ENCODE measurements at places on chromosomes 1 and 21.

DNA sequence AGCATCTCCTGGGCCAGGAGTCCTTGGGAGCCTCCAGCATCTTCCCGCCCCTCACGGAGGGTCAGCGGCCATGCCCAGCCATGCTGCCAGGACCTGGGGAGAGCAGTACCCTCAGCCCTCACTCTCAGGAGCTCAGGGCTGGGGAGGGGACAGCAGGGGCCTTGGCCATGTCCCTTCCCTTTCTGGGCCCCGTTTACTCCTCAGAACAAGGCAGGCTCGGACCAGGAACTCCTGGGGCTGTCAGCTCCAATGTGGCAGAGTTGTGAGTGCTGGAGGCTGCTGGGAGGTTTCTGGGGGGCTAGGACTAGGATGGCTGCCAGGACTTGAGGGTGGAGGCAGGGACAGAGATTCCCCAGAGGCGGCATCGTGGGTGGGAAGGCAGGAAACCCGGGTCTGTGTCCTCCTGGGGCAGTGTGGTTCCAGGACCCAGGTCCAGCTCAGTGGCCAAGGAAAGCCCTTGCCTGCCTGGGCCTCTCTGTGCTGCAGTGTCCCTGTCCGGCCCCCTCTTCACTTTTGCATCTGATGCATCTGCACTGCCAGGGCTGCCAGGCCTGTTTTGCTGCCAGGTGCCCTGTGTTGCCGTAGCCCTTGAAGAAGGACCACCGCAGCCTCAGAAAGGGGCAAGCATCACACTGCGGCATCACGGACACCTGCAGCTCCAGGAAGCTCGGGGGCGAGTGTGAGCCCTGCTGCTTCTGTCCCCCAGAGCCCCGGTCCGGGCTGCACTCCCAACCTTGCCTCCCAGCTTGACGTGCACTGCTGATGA is 223.9 kb downstream of the CAMTA1 start:
- no peak for DNase-seq

DNA sequence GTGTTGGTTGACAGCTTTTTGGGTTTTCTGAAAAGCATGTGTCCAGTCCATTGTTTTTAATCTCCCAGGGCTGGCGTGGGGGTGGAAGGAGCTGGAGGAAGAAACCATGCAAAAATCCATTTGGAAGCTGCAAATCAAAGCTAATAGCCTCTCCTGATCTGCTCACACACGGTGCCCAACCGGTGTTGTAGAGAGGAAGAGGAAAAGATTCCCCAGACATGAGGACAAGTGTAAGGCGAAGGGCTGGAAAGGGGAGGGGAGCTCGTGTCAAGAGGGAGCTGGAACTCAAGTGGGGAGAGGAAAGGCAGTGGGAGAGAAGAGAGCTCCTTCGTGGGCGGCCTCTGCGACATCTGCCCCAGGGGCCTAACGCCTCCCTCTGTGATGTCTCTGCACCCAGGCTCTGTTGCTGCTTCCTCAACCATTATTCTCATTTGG is 112.3 kb upstream of the IRF2BP2 start:
- DNase-seq, result no peak

DNA sequence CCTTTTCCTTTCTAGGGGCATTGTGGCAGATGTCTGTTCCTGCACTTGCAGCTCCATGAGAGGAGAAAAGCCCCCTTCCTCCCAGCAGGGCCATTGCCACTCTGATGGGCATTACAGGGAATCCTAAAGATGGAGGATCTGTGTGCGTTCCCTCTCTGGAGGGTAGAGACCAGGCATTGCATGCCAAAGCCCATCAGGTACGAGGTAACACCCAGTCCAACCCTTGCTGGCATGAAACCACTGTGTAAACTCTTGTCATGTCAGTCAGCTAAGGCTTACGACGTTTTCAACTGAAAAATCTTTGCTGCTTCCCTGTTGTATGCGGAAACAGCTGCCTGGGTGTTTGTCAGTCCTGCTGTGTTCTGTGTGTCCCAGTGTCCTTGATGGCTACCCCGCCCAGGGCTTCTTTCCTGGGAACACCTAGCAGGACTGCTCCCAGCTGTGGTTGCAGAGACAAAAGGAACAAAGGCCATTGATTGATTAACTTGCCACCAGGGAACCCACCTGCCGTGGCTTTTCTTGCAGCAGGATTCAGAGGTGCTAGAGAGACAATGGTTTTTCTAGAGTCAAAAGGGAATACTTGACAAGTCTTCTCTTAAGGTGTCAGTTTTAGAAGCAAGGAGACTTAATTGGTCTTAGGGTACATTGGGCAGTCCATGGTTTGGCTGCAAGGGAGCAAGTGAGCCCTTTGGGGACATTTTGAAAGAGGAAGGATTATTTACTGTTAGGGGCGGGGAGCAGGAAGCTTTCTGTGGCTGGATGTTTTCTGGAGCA is 24.6 kb downstream of the B3GALT5 start:
- DNase-seq, result peak; percentile 33

GRCh38 chr1:30872948-30873263 is 35.7 kb downstream of the SDC3 start:
- DNase-seq, result no peak

- no peak for DNase-seq
Observed at GRCh38 chr1:18999359-18999758, 42.9 kb upstream of the IFFO2 start.

DNA sequence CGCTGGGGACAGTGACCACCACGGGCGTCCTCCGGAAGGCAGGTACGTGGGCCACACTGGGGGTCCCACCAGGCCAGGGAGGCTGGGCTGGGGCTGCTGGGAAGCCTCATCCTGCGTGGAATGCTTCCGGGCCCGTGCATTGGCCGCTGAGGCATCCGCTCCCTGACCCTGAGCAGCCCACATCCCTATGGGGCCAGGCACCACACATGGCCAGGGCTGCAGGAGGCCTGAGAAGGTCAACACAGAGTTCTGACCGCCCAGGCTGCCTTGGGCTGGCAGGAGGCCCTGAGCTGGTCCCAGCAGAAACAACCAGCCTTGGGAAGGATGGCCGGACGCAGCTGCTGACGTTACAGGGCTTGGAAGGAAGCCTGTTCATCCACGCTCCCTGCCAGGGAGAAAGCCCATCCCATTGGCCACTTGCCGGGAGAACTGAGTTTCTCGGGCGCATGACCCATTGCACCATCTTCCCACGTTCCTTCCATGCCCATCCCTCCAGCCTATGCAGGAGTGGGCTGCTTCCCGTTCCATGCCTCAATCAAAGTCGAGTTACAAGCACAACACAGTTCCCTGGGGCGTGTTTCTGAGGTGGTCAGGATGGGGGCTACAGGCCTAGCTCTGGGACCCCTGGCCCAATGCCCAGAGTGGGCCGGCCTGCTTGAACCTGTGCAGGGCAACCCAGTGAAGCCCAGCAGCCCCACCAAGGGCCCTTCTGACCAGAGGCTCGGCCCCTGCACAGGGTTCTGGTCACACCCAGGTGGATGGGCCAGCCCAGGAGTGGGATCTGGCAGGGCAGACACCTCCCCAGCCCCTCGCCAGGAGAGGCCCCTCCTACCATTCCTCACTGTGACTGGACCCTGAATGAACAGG is 31.7 kb downstream of the TRIM11 start:
- DNase-seq, result no peak

DNA sequence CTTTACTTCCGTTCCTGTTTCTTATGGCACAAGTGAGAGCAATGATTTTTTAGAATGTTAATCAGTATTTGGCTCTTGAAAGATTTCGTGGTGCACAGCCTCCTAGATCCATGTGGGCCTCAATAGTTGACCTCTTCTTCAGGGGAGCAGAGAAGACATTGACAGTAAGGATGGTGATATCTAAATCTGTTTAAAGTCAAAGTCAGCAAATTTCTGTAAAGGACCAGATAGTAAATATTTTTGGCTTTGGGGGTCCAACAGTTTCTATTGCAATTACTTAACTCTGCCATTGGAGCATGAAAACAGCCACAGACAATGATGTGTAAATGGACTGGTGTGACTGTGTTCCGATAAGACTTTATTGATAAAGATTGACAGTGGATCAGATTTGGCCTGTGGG is 27.4 kb downstream of the TNN start:
- DNase-seq, result no peak

GRCh38 chr1:223156343-223156742 is 13.3 kb upstream of the TLR5 start:
- DNase-seq, result no peak

GRCh38 chr1:156477526-156478249 is 22.9 kb downstream of the MEF2D start:
- DNase-seq, result no peak

GRCh38 chr1:219039017-219039681 is 134.5 kb upstream of the LYPLAL1 start:
- DNase-seq, result no peak

GRCh38 chr1:168083456-168084325 is 53.0 kb downstream of the GPR161 start:
- DNase-seq, result no peak

GRCh38 chr1:51214615-51215131 is 21.4 kb upstream of the RNF11 start:
- no peak for DNase-seq
